ENCODE measurements at places on chromosomes 6 and 20. TPM values are rescaled to one million over a fixed set of nuclear protein-coding genes. Genes with fewer than 3 reads are reported as not detected.

The PAK5 gene
- total RNA-seq: 0.44 TPM

GRCh38 chr6:4714961-4715501 is 61.2 kb upstream of the CDYL start:
- H3K4me3 ChIP-seq: no peak overlapping the region
- peak; percentile 20 for DNase-seq

The FOXF2 gene
- not detected for total RNA-seq

DNA sequence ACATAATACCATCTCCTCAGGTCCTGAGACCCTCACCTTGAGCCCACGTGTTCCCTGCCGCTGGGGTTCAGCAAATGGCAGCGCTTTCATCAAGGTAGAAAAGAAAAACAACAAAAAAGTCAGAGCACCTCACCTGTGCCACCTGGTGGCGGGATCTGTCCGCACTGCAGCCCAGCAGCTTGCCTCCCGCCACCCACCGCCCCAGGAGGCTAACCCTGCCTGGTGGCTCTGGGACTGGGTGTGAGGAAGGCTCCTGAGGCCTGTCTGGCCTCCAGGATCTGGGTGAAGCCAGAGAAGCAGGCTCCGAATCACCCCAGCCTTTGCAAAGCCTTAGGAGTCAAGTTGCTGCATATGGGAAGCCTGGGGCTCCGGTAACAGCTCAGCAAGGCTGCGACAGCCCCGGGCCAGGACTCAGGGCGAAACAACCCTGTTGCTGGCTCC is 270.8 kb downstream of the BMP7 start:
- peaks cover 5% of the 10 kb centered on the region for H3K27me3 ChIP-seq
- peak; percentile 88 for DNase-seq
- no peak overlapping the region for H3K27ac ChIP-seq
- H3K36me3 ChIP-seq: no peaks in the 10 kb centered on the region

DNA sequence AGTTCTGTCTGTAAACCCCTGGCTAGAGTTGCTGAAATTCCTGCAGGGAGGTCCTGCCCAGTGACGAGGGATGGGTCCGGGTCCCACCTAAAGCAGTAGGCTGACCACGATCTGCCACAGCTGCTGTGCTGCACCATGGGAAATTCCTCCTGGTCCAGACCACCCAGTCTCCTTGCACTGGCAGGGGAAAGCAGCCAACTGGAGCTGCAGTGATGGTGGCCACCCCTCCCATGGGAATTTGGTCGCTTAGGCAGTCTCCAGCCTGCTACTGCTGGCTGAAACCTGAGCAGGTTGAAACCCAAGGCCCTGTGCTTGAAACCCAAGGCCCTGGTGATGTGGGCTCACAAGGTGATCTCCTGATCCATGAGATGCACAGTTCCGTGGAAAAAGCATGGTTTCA is 23.9 kb upstream of the MOXD1 start:
- no peak overlapping the region for H3K27ac ChIP-seq
- no peak overlapping the region for H3K4me3 ChIP-seq
- no peaks in the 10 kb centered on the region for H3K36me3 ChIP-seq
- H3K27me3 ChIP-seq: no peaks in the 10 kb centered on the region
- no peaks in the 10 kb centered on the region for H3K4me1 ChIP-seq

The PI3 gene
- total RNA-seq: not detected

GRCh38 chr6:56772737-56773184 is 130.1 kb upstream of the DST start:
- DNase-seq: no peak
- peaks cover 13% of the 10 kb centered on the region for H3K4me1 ChIP-seq
- no peak overlapping the region for H3K4me3 ChIP-seq
- H3K27ac ChIP-seq: no peak overlapping the region
- H3K36me3 ChIP-seq: no peaks in the 10 kb centered on the region

- DNase-seq: no peak
- H3K27me3 ChIP-seq: no peaks in the 10 kb centered on the region
- H3K27ac ChIP-seq: no peak overlapping the region
- no peaks in the 10 kb centered on the region for H3K36me3 ChIP-seq
Measured at GRCh38 chr6:111624401-111625098, 18.9 kb upstream of the TRAF3IP2 start.

The TFAP2A gene
- 0.10 TPM for total RNA-seq

The TREM2 gene
- total RNA-seq: not detected

The PGC gene
- total RNA-seq: not detected

DNA sequence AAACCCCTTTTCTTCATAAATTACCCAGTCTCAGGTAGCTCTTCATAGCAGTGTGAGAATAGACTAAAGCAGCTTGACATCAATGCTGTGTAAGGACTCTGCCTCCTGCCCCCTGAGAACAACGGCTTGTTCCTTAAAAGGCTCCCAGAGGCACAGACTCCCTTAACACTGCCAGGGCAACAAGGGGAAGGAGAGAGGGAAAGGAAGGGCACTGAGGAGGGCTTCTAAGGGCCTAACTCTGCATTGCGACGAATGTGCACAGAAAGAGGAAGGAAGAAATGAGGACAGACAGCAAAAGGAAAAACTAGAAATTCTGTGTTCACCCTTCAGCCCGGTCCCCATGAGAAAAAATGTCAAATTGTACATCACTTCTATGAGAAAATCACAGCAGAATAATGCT is 74.0 kb downstream of the AGPAT4 start:
- H3K36me3 ChIP-seq: no peaks in the 10 kb centered on the region
- H3K27ac ChIP-seq: no peak overlapping the region
- no peaks in the 10 kb centered on the region for H3K27me3 ChIP-seq
- no peak overlapping the region for H3K4me3 ChIP-seq
